Right ventricle myocardium superior (tissue), 1 donor: ENCODE measurements at places on chromosomes 2 and 18. TPM values are rescaled to one million over a fixed set of nuclear protein-coding genes. Genes with fewer than 3 reads are reported as not detected.

The CD302 gene
- 19.7 TPM for total RNA-seq

DNA sequence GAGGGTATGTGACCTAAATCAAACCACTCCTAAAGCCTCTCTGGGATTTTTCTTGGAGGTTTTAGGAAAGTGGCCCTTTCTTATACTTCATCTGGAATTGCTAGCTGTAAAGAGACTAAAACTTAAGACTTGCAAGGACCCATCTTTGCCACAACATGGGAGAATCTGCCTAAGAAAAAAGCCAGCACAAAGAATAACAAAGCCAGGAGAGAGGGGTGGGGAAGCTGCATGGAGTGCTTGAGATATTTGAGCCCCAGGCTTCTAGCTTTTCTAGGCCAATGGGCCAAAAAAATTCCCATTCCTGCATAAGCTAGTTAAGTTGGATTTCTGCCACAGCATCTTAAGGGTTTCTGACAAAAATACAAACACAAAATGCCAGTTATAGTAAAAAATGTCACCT is 38.5 kb upstream of the LYPD6 start:
- no peak for DNase-seq

The SP5 gene
- total RNA-seq, result 0.46 TPM

The PRSS56 gene
- total RNA-seq, result 0.19 TPM

The IL1RN gene
- 0.51 TPM for total RNA-seq

The TXNDC2 gene
- not detected for total RNA-seq

DNA sequence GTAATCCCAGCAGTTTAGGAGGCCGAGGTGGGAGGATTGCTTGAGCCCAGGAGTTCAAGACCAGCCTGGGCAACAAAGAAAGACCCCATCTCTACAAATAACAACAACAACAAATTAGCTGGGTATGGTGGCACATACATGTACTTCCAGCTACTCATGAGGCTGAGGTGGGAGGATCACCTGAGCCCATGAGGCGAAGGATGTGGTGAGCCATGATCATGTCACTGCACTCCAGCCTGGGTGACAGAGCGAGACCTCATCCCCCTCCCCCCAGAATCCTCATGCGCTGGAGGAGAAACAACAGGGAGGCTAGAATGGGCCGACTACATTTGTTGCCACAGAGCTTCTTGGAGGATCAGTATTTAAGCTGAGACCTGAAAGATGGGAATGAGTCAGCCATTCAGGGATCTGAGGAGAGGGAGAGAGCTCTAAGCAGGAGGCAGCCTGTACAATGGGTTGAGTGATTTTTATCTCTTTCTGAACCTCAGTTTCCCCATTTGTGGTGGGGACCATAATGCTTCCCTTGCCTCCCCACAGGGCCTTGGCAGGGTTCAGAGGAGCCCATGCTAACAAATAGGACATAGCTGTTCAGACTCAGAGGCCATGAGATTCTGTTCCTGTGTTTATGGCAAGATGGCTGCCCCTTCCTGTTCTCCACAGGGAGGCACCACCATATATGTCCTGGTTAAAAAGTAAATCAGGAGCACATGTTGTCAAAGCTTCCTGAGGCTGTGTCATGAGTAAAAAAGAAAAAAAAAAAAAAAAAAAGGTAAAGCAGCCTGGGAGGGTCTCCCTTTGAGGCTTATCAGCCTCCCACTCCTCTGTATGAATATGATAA is 131.4 kb upstream of the HAAO start:
- no peak for DNase-seq

The CCDC74A gene
- total RNA-seq, result 0.35 TPM

- DNase-seq, result no peak
Measured at GRCh38 chr2:68548396-68548795, 81.0 kb downstream of the APLF start.

GRCh38 chr2:113117541-113118262 is 9.7 kb upstream of the IL1RN start:
- DNase-seq, result no peak

DNA sequence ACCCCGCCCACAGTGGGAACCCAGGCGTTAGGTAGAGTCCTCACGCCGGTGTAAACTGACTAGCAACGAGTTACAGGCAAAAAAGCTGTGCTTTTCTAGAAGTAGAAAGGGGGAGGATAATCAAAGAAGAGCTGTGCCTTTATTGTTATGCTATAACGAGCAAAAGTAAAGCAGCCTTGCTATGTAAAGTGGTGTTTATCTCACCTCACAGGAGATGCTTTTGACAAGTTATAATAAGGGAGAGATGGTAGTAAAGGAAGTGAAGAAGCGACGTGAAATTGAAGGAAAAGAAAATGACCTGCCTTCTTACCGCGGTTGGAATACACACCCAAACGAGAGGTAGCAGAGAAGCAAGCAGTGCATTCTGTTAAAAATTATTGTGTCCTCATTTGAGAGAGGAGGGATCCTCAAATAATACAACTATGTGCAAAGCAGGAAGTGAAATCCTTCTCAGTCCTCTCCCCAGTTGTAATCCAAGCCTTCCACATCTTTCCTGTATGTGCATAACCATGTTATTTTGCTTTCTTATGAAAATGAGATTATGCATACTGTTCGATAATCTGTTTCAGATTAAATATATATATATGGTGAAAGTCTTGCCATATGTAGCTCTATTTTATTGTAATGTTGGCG is 962 bp downstream of the TANK start:
- no peak for DNase-seq
